Activated CD4-positive, CD25-positive, alpha-beta regulatory T cell treated with anti-CD3 and anti-CD28 coated beads, Interleukin-2, amount 50 U/mL, for 16 hours (primary cell): ENCODE measurements at places on chromosomes 1 and 21.

- DNase-seq: no peak
Measured at GRCh38 chr1:160819186-160819585, 23.2 kb downstream of the LY9 start.

DNA sequence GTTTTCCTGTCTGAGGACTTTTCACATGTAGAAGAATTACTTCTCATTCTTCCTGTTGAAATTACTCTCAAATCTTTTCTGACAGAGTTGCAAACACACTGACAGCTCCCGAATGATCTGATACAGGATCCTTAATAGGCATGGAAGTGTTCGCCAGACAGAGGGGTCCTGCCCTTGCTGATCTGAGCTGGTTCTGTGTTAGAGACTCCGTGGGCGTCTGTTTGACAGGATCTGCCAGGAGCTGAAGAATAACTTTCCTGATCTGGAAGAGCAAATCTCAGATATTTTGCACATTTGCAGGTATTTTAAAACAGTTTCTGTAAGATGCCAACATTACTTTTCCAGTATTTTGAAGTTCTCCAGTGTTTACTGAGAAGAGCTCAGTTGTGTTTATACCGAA, 202.3 kb downstream of the DYRK1A start:
- no peak for DNase-seq

DNA sequence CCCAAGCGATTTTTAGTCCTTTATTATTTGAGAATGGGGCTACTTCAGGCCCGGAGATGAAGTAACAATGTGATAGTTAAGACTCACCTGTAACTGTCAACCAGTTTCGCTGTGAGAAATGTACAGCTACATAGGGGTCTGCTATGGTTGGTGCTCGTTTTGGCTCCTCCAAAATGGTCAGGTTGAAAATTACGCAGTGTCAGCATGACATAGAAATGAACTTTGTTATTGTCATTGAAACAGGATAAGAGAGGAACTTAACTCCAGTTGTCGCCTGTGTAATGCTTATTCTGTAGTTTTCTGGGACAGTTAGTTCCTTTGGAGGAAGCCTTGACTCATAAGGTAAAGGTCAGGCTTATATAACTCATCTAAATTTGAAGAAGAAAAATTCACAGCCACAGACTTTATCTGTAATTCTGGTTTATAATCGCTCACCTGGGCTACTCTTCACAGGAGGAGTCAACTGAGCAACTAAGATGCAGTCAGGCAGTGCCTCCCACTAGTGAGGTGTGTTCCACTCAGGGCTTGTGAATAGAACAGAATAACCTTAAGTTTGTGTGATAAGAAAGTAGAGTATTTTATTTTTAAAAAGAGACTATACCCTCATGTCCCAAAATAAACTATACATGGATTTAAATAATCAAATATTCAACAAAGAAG, 130.9 kb downstream of the CD247 start:
- DNase-seq: no peak

DNA sequence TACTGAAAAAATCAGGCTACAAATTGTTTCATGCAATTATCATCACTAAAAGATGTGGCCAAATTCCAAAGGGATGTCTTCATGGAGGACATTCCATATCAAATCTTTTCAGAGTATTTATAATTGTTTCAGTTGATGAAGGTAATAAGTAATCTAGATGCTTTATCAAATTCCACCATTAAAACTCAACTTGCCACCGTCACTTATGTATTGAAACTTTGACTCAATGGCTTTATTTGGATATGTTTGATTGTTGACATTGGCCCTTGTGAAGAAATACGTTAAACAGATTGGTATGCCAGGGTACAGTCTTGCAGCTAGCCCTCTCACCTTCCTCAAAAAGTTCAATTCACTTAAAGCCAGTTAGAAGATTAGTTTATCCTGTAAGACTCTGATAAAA, 32.2 kb upstream of the PALMD start:
- DNase-seq: no peak

DNA sequence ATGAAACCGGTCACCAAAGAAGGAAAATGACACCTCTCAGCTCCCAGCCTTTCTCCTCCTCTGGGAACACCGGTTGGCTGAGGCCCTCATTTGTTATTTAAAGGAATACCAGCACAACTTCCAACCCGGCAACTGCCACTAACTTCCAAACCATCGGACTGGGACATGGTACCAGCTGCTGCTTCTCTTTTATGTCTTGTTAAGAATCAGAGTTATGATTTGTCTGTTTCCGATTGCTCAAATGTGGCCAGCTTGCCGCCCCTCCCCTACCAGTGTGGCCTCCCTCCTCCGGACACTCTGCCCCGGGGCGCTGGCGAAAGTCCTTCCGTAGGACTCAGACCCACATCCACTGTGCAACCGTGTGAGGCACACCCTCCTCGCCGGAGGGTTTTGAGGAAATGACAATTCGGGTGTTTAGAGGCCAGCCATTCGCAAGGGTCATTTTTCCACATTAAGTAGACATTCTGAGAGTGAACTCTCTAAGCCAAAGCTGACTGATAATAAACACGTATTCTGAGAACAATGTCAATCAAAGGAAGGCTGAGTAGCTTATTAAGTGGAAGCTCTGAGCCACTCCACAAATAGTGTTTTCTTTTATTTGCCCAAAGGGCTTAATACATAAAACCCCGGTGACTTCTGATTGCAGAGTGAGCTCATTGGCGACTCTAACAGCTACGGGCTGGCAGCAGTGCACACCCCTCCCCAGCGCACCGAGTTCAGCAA, 5.5 kb downstream of the RIPK4 start:
- DNase-seq: no peak

GRCh38 chr21:33063907-33064622, 5.9 kb upstream of the OLIG1 start:
- DNase-seq: no peak

DNA sequence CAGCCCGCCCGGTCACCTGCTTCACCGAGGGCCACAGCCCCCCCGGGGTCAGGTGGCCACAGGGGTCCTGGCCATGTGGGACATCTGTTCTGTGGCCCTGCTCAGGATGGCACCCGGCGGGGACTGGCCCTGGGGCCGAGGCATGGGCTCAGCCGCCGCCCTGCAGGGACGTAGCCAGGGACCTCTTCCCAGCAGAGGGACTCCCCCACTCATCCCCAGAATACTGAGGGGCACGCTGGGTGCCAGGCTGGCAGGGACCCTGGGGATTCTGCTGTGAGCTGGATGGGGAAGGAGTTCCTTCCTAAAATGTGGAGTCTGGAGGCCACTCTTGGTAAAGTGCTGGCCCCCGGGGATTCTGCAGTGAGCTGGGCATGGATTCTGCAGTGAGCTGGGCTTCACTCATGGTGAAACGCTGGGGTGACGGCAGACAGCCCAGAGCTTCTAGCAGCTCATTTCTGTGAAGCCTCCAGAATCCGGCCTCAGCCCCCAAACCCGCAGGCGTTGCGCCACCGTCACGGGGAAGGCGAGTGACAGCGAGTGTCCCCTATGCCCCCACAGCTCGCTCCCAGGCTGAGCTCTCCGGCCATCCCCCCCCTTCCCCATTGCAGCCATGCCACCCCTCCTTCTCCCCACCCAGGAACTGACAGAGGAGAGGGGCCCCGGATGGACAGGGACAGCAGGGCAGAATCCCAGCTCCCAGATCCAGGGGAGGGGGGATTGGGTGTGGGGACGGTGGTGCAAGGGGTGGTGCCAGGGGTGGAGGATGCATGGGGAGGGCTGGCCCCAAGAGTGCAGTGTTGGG, 1.4 kb downstream of the ITGB2 start:
- no peak for DNase-seq
